AG20443 (cell line): ENCODE measurements at places on chromosomes 7 and 10.
A peak's percentile ranks its signal among the peaks of the same experiment; 100 is the strongest.

- no peak for DNase-seq
Observed at GRCh38 chr7:124566583-124566982, 199.0 kb downstream of the GPR37 start.

- no peak for DNase-seq
Observed at GRCh38 chr10:131573256-131573655, 261.7 kb upstream of the TCERG1L start.

DNA sequence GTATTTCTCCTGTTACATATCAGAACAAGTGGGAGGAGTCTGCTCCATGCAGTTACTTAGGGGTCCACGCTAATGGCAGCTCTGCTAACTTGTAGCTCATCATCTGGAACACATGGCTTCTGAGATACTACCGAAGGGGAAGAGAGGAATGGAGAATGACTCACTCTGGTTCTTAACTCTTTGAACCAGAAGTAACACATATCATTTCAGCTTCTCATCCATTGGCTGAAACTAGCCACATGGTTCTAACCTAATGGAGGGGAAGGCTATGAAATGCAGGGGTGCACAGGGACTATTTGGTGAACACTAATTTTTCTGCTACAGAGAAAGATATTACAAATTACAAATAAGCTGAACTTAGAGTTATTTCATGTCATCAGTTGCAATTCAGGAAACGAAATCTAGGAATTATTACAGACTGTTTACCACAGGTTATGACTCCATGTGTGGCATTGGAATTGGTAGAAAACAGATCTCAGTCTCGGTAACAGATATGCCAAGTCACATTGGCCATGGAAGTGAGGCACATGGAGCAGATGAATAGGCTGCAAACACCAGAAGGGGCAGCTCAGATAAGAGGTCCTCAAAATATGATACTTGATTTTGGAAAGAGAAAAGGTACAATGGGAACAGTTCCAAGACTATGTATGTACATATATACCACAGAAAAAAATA, 9.4 kb upstream of the KAT6B start:
- DNase-seq, result no peak

GRCh38 chr7:48035967-48036478, 680 bp downstream of the C7orf57 start:
- peak; percentile 57 for DNase-seq

DNA sequence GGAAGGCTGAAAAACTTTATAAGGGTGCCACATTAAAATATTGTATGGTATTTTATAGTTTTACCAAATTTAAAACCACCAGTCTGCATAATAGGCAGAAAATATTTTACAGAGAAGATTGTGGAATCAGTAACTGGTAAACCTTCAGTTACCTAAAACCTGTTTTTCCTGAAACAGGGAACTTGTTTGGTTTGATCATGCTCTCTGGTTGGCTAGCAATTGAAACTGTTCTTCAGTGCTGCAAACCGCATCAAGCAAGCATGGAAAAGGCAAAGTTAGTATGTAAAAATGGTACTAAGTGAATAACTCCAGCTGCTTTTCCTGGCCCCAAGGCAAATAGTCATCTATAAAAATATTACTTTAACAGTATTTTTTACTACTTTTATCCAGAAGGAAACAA, 316.9 kb upstream of the LRRN3 start:
- DNase-seq, result no peak

- DNase-seq, result no peak
Observed at GRCh38 chr7:10779465-10780399, 193.9 kb upstream of the PHF14 start.

GRCh38 chr10:121373411-121373810, 224.8 kb downstream of the FGFR2 start:
- no peak for DNase-seq

DNA sequence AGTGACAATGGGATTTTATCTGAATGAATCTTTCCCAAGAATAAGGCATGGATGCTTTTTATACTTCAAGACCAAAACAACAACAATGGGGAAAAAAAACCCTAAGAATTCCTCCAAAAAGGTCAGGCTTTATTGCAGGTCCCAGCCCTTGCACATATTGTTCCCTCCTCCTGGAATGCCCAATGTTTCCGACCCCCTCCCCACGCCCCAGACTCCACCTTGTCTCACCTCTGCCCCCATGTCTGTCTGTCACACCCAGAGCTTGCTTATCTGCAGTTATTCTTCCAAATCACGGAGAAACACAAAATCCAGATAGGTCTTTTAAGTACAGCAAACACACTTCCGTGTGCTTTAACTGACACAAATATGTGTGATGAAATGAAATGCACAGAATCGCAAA, 43.5 kb downstream of the ELMO1 start:
- no peak for DNase-seq

DNA sequence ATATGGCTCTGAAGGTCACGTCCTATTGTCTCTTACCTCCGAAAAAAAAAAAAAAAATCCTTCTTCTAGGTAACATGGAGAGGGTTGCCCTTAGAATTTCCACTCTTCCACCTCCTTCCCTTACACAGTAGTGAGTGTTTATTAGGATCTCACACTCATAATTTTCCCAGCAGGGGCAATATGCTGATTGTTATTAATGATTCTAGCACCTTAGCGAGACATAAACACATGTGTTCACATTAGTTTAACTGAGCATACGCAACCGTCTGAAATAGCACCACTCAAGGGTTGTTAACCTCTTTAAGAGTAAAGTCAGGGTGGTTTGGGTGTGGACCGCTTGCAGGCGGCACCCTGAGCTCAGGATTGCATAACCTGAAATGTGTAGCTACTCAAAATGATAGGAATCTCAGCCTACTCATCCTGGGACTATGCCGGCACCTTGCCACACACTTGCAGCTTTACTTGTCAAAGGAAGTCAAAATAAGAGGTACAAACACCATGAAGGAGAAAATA, 52.2 kb downstream of the CPEB3 start:
- DNase-seq, result peak; percentile 78

DNA sequence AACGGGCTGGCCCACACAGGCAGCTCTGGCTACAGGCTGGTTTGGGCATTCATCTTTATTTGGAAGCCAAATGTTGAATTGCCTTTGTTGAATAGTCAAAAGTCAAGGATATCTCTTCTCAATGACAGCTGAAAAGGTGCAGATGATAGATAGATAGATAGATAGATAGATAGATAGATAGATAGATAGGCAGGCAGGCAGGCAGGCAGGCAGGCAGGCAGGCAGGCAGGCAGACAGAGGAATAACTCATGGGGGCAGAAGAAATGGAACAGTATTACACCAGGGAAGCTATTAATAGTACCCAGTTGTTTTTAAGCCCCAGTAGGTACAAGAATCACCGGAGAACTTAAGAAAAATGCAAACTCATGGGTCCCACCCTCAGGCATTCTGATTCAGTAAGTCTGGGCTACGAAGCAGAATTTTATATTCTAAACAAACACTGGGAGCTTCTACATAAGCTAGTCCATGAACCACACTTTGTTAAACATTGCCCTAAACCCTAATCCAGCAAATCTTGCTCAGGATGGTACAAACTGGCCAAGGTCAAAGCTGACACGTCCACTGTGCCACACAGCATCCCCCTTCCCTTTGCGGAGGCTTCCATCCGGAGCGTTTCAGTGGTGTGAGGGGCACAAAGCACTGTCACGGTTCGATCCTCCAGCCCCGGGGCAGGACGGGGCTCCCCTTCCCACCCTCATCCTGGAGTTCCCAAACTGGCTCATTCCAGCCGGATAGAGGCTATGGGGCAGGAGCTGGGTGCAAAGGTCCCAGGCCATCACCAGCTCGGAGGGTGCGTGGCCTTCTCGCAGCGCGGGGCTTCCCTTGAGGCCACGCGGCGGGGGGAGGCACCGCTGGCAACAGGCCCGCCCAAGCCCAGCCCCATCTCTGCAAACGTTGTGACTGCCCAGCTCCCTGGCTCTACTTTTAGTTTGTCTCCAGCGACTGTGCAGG, 6.7 kb downstream of the PRKAG2 start:
- no peak for DNase-seq

DNA sequence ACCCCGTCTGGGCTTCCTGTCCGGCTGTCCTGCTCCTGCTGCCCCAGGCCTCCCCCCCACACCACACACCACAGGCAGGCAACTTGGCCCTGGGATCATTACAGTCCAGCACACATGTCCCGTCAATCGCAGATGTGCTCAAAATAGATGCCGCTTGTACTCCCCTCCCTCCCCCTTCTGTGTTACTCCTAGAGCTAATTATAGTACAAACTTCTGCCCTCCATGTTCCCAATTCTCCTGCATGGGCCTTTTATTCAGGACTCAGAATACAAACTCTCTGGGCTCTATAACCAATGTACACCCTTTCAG, at the start of gene SYNPO2L:
TSS of gene SYNPO2L (minus strand) at position 40 of the 309 bp plus-strand sequence. CDS start 107 bp downstream, outside the sequence.
- DNase-seq, result no peak

DNA sequence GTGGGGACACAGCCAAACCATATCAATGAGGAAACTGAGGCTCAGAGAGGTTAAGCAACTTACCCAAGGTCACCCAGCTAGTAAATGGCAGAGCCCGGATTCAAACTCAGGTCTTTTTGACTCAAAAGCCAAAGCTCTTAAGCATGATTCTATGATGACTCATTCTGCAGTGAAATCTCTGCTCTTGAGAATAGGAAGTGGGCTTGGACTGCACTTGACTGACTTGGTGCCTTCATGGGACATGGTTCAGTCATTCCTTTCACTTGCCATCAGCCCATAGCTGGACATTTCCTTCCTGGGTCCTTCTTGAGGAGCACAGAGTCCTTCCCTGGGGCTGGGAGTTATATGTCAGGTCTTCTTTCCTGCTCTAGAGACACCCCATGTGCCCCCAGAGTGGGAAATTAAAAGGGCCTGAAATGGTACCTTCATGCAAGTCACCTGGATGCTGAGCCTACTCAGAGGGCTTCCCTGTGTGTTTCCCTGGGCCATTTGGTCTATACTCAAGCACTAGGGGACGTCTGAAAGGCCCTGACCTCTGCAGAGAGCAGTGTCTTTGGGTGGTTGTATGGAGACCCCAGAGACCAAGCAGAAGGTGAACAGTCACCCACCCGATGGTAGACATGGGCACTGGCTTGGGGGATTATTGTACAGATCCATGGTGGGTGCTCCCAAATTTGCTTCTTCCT, 62.4 kb upstream of the SDK1 start:
- DNase-seq, result no peak
